ENCODE measurements at places on chromosomes 7 and 10. TPM values are rescaled to one million over a fixed set of nuclear protein-coding genes. Genes with fewer than 3 reads are reported as not detected.
A peak's percentile ranks its signal among the peaks of the same experiment; 100 is the strongest.

GSTO2 gene
- 0.53 TPM for total RNA-seq

RADIL gene
- total RNA-seq = 0.19 TPM

- DNase-seq = no peak
- peak overlapping the region; percentile 84 for H3K4me3 ChIP-seq
- H3K36me3 ChIP-seq = peaks cover 6% of the 10 kb centered on the region
- H3K27me3 ChIP-seq = no peaks in the 10 kb centered on the region
- peaks cover 20% of the 10 kb centered on the region for H3K4me1 ChIP-seq
Measured at GRCh38 chr10:130135676-130136225, 440 bp upstream of the GLRX3 start.

GRCh38 chr10:61958805-61959204, 57.3 kb downstream of the ARID5B start:
- no peak for DNase-seq
- H3K4me1 ChIP-seq = peaks cover 38% of the 10 kb centered on the region
- peaks cover 6% of the 10 kb centered on the region for H3K36me3 ChIP-seq
- no peak overlapping the region for H3K4me3 ChIP-seq
- H3K27me3 ChIP-seq = no peaks in the 10 kb centered on the region

DNA sequence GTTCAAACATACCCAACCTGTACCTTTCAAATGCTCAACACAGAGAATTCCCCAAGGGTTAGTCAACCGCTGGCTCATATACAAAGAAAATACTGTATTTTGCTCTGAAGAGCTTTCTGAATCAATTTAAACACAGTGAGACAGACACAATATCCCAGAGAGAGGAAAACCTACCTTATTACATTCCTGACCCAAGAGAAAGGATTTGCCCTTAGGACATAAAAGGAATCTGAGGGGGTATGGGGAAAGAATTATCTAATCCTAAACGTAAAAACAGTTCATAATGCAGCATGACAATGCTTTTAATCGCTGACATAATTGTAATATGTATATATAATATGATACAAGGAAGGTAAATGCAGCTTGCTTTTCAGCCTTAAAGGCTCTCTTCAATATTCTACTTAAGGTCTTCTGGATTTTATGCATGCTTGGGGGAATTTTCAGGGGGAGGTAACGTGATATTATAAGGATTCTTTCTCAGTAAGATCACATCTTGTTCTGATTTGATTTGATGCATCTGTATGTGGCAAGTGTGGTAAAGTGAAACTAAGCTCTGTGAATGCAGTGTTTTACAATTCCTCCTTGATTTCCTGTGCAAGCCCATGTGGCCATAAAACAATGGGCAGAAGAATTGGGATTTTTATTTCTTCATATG, 240.5 kb downstream of the GLI3 start:
- H3K27me3 ChIP-seq = peaks cover 10% of the 10 kb centered on the region
- H3K4me3 ChIP-seq = no peak overlapping the region
- H3K27ac ChIP-seq = no peak overlapping the region

- no peaks in the 10 kb centered on the region for H3K36me3 ChIP-seq
- H3K4me1 ChIP-seq = no peaks in the 10 kb centered on the region
- no peak overlapping the region for H3K27ac ChIP-seq
- no peaks in the 10 kb centered on the region for H3K27me3 ChIP-seq
Measured at GRCh38 chr10:58554316-58554715, 41.6 kb downstream of the BICC1 start.

GRCh38 chr7:44066494-44067063, 1.2 kb upstream of the PGAM2 start:
- H3K27me3 ChIP-seq = no peaks in the 10 kb centered on the region
- H3K4me1 ChIP-seq = peaks cover 12% of the 10 kb centered on the region
- H3K27ac ChIP-seq = peak overlapping the region; percentile 27
- H3K4me3 ChIP-seq = no peak overlapping the region
- peak; percentile 46 for DNase-seq

- no peaks in the 10 kb centered on the region for H3K27me3 ChIP-seq
- no peaks in the 10 kb centered on the region for H3K4me1 ChIP-seq
- no peak overlapping the region for H3K27ac ChIP-seq
- no peak for DNase-seq
- H3K36me3 ChIP-seq = peaks cover 5% of the 10 kb centered on the region
Measured at GRCh38 chr7:91567081-91568012, 303.1 kb downstream of the FZD1 start.

GRCh38 chr10:80320377-80320776, 30.9 kb upstream of the MAT1A start:
- no peak overlapping the region for H3K27ac ChIP-seq
- peaks cover 2% of the 10 kb centered on the region for H3K27me3 ChIP-seq
- H3K4me1 ChIP-seq = no peaks in the 10 kb centered on the region
- no peak for DNase-seq

GRCh38 chr10:94762393-94762792, at the start of gene CYP2C19:
TSS of gene CYP2C19 (plus strand) at chr10:94762681. CDS start at chr10:94762706, 25 bp downstream.
- H3K36me3 ChIP-seq = no peaks in the 10 kb centered on the region
- DNase-seq = no peak
- H3K4me1 ChIP-seq = no peaks in the 10 kb centered on the region
- no peaks in the 10 kb centered on the region for H3K27me3 ChIP-seq

DNA sequence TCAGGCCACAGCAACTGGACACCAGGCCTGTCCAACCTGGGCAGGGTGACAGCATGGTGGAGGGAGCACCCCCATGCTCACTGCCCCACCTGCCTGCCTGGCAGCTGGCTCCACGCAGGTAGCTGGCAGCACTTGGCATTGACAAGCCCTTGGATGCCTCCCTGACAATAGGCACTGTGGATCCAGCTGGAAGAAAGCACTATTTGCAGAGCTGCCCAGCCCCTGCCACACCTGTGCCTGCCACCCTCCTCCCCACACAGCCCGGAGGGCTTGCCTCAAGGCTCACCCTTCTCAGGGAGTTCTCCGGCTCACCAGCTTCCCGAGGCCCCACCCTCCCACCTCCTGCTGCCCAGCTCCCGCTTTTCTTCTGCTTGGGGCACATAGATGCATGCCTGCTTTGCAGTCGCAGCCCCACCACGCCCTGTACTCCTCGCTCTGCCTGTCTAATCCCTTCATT, 160.1 kb downstream of the NEURL1 start:
- DNase-seq = no peak
- no peak overlapping the region for H3K4me3 ChIP-seq
- no peaks in the 10 kb centered on the region for H3K4me1 ChIP-seq
- no peaks in the 10 kb centered on the region for H3K36me3 ChIP-seq

DNA sequence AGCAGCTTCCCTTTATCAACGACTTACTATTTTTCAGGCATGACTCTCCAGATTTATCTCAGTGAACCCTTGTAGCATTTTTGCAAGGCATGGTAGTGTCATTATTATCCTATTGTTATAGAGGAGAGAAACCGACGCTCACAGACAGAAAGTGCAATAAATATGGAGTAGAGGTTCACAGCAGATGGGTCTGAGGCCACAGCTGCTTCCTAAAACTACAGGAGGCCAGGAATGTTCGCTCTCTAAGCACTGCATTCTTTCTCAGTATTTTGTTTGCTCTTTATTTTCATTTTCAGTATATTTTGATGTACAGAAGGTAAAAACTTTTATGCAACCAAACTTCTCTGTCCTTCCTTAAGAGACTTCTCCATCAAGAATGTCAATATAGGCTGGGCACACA, 4.5 kb upstream of the AEBP1 start:
- DNase-seq = no peak
- H3K4me3 ChIP-seq = no peak overlapping the region
- H3K36me3 ChIP-seq = no peaks in the 10 kb centered on the region
- H3K4me1 ChIP-seq = peaks cover 5% of the 10 kb centered on the region
- H3K27me3 ChIP-seq = peaks cover 9% of the 10 kb centered on the region
- H3K27ac ChIP-seq = no peak overlapping the region

GRCh38 chr10:380313-380940, 245.2 kb downstream of the ZMYND11 start:
- no peak overlapping the region for H3K27ac ChIP-seq
- peaks cover 8% of the 10 kb centered on the region for H3K36me3 ChIP-seq
- H3K27me3 ChIP-seq = peaks cover 18% of the 10 kb centered on the region
- peaks cover 27% of the 10 kb centered on the region for H3K4me1 ChIP-seq
- H3K4me3 ChIP-seq = no peak overlapping the region
- DNase-seq = no peak

DNA sequence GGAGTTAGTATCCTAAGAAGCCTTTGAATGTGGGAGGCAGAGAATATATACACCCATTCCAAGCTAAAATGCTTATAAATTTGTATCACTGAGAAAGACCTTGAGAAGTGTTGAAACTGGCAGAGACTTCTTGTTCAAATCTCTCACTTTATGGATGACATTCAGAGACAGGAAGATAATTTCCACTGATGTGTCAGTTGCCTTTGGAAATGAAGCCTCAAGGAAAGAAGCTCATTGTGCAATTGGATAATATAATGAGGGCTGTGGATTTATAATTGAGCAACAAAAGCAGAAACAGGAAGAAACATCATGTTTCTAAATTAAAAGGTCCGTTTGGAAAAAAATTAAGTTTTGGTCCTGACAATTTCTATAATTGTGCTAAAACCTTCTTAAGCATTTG, 789.9 kb upstream of the IGFBP3 start:
- H3K27ac ChIP-seq = no peak overlapping the region
- H3K27me3 ChIP-seq = no peaks in the 10 kb centered on the region
- H3K4me1 ChIP-seq = no peaks in the 10 kb centered on the region
- no peaks in the 10 kb centered on the region for H3K36me3 ChIP-seq
- DNase-seq = no peak

- no peaks in the 10 kb centered on the region for H3K4me1 ChIP-seq
- H3K36me3 ChIP-seq = peaks cover 6% of the 10 kb centered on the region
- H3K4me3 ChIP-seq = no peak overlapping the region
- H3K27me3 ChIP-seq = no peaks in the 10 kb centered on the region
Measured at GRCh38 chr7:91685544-91685943, 195.0 kb downstream of the MTERF1 start.

GRCh38 chr10:131815266-131816156, 85.3 kb upstream of the PPP2R2D start:
- DNase-seq = no peak
- no peak overlapping the region for H3K27ac ChIP-seq
- H3K36me3 ChIP-seq = no peaks in the 10 kb centered on the region
- H3K27me3 ChIP-seq = peaks cover 16% of the 10 kb centered on the region
- no peaks in the 10 kb centered on the region for H3K4me1 ChIP-seq
- H3K4me3 ChIP-seq = no peak overlapping the region

GRCh38 chr7:130444234-130444633, 3.4 kb upstream of the CEP41 start:
- no peak overlapping the region for H3K27ac ChIP-seq
- no peak for DNase-seq
- peaks cover 26% of the 10 kb centered on the region for H3K4me1 ChIP-seq
- no peak overlapping the region for H3K4me3 ChIP-seq
- peaks cover 10% of the 10 kb centered on the region for H3K36me3 ChIP-seq

DNA sequence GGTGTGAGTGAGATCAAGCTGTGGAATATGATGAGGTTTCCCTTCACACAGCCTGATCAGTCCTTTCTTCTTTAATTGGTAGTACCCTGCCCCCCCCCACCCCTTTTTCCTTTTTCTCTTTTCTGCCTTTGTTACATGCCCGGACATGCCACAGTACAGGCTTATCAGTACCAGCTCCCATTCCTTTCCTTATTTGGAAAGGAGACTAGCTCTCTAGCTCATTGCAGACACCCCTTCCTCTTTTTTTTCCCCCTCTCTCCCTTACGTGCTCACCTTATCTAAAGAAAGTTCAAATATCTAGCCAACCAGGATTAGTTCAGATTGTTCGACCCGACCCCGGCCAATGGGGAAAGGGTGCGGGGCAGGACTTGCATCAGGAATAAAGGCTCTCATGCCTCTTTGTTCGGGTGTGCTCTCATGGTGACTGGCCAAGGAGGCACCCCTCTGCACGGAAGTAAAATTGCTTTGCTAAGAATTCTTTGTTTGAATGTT, 230.4 kb downstream of the ACTR3B start:
- no peaks in the 10 kb centered on the region for H3K36me3 ChIP-seq
- DNase-seq = no peak
- H3K27ac ChIP-seq = no peak overlapping the region
- H3K4me3 ChIP-seq = no peak overlapping the region

DNA sequence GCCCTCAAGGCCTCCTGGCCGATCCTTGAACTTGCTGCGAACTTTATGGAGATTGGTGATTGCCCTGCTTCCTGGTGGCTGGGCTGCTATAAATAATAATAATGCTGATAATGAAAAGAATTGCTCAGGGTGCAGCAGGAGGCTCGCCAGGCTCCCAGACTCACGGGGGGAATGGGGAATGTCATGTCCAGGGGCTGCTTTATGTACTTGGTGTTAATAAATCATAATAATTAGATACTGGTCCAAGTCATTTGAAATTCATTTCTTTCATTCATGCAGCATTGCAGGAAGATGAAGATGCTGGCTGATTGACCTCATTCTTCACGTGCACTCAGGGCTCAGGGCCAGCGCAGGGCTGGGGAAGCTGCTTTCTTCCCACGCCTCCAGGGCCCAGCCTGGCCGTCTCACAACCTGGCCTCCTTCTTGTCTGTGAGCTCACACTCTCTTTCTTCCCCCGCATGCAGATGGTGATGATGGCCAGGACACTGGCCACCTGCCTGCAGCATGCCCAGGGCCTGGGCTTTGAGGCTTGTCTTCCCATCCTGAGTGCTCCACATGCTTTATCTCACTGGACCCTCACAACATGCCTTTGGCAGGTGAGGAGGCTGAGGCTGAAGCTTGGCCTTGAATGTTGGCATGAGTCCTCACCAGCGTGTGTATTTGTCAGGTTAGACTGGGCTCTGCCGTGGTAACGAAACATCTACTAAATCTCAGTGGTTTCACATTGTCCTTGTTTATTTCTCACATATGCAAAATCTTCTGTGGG, 138.4 kb upstream of the TNS3 start:
- no peak overlapping the region for H3K27ac ChIP-seq
- H3K27me3 ChIP-seq = no peaks in the 10 kb centered on the region
- no peak overlapping the region for H3K4me3 ChIP-seq
- no peak for DNase-seq

GRCh38 chr7:50221028-50221427, 83.5 kb upstream of the IKZF1 start:
- no peaks in the 10 kb centered on the region for H3K27me3 ChIP-seq
- H3K36me3 ChIP-seq = peaks cover 19% of the 10 kb centered on the region
- H3K27ac ChIP-seq = no peak overlapping the region
- H3K4me1 ChIP-seq = peaks cover 22% of the 10 kb centered on the region
- no peak overlapping the region for H3K4me3 ChIP-seq
- DNase-seq = no peak

GRCh38 chr7:148056406-148056805, 534.2 kb upstream of the C7orf33 start:
- H3K4me3 ChIP-seq = no peak overlapping the region
- H3K4me1 ChIP-seq = peaks cover 1% of the 10 kb centered on the region
- H3K27me3 ChIP-seq = no peaks in the 10 kb centered on the region

DNA sequence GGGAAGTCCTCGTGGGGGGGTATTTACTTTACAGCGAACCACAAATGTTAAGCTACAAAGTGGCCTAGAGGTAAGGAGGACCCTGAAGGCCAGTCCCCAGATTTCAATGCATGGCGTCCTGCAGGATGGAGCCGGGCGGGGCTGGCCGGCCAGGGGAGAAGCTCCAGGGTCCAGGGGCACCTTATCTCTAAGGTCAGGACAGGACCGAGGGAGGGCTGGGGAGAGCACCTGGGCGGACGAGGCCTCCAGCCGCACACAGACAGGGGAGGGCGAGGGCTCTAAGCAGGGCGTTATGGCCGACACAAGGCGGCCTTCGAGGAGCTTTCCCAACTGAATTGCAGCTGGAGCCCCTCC, 96.4 kb upstream of the DIP2C start:
- H3K4me1 ChIP-seq = no peaks in the 10 kb centered on the region
- no peaks in the 10 kb centered on the region for H3K36me3 ChIP-seq
- no peak overlapping the region for H3K27ac ChIP-seq
- no peak overlapping the region for H3K4me3 ChIP-seq
- peaks cover 10% of the 10 kb centered on the region for H3K27me3 ChIP-seq
- no peak for DNase-seq

- no peak for DNase-seq
- no peaks in the 10 kb centered on the region for H3K27me3 ChIP-seq
- H3K27ac ChIP-seq = no peak overlapping the region
- no peaks in the 10 kb centered on the region for H3K36me3 ChIP-seq
- peaks cover 68% of the 10 kb centered on the region for H3K4me1 ChIP-seq
- no peak overlapping the region for H3K4me3 ChIP-seq
Measured at GRCh38 chr10:124643330-124644009, 100.7 kb downstream of the FAM53B start.

Data from natural killer cell treated with Interleukin-12 subunit alpha and Interleukin-12 subunit beta and Interleukin-15 and Interleukin-18, amount 100 ng/mL, for 72 hours (primary cell).